ENCODE measurements at places on chromosomes 6 and 20.

DNA sequence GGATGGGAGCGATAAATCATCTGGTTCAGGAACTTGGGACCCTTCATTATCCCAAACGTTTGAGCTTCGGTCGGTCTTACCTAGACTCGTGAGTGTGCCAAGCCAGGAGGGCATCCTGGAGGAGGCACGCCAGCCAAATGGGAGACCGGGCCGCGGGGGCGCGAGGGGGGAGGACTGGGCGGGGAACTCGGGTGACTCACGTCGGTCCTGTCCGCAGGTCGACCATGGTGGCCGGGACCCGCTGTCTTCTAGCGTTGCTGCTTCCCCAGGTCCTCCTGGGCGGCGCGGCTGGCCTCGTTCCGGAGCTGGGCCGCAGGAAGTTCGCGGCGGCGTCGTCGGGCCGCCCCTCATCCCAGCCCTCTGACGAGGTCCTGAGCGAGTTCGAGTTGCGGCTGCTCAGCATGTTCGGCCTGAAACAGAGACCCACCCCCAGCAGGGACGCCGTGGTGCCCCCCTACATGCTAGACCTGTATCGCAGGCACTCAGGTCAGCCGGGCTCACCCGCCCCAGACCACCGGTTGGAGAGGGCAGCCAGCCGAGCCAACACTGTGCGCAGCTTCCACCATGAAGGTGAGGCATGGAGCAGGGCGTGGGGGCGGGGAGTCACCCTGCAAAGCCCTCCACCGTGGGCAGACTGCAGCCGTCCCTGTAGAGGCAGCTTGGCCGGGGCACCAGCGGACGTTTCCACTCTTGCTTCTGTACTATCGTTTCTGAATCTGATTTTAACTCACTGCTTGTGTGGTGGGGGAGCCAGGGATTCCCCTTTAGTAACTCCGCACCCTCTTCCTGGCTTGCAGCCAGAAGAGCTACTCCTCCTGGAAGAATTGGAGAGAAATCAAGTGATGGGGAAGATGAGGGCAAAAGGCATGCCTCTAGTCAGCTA is 2.7 kb downstream of the BMP2 start:
- DNase-seq, result no peak

- DNase-seq, result no peak
These were observed 1.4 kb downstream of the FAM83B start for GRCh38 chr6:54847799-54848597.

- no peak for DNase-seq
These were observed 200.1 kb upstream of the HEY2 start for GRCh38 chr6:125549202-125549884.

DNA sequence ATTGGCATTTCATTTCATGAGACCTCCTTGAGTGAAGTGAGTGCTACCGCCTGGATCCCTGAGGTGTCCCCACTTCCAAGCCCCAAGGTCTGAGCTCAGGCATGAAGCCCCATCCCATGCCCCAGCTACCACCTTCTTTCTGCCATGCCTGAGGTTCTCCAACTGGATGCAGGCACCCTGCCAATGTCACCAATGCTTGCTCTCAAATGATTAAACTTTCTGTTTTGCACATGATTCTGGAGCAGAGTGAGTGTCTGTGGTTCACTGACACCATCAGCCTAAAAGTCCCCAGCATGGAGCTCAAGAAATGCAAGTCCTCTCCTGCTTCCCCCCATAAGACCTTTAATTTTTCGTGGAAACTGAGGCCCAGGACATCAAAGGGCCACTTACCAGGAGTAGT is 43.7 kb upstream of the BPIFA2 start:
- DNase-seq, result no peak

- DNase-seq, result no peak
These were observed 86.9 kb upstream of the CST7 start for GRCh38 chr20:24862186-24862585.

DNA sequence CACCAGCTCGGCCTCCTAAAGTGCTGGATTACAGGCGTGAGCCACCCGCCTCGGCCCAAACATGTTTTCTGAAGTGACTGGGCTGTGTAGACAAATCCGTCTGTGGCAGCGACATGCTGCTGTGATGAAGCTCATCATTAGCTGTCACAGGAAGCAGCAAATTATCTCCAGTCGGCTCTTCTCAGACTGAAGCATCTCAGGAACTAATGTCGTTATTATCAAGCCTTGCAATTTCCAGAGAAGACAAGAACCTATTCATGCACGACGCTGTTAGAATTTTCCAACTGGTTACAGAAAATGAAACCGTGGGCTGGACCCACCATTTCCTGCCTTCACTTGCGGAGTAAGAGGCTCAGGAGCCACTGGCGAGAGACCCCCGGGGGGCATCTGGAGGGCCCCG is 17.1 kb upstream of the NTSR1 start:
- no peak for DNase-seq

DNA sequence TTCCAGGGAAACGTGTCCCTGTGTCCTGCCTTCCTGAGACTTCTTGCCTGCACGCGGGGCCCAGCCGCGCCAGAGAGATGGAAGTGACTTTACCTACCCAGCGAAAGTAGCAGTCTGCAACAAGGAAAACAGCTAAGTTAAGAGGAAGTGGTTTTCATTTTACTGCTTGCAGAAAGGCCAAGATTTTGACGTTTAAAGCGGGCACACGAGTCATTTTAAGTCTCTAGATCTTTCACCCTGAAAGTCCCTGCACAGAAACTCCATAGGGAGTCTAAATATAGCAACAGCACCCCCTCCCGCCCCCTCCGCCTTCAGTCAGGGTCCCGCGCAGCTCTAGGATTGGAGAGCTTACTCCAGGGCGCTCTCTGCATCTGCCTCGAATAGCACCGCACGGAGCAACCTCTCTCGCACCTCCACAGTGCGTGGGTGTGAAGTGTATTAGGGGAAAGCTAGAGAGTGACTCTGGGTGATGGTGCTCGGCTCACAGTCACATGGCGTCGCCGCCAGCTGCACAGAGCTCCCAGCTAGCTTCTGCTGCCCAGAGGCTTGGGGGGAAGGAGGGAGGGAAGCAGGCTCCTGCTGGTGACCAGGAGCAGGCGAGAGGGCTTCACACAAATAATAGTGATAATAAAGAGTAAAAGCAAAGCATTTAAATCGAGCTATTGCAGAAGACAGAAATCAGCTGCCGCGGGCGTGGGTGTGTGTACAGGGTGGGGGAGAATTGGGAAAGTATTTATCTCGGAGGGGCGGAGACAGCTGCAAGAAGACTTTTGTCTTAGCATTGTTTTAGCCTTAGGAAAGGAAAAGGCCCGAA is 1.8 kb upstream of the KCNQ5 start:
- peak; percentile 41 for DNase-seq

All from effector memory CD8-positive, alpha-beta T cell (primary cell).